ENCODE measurements at places on chromosomes 1 and 21.

DNA sequence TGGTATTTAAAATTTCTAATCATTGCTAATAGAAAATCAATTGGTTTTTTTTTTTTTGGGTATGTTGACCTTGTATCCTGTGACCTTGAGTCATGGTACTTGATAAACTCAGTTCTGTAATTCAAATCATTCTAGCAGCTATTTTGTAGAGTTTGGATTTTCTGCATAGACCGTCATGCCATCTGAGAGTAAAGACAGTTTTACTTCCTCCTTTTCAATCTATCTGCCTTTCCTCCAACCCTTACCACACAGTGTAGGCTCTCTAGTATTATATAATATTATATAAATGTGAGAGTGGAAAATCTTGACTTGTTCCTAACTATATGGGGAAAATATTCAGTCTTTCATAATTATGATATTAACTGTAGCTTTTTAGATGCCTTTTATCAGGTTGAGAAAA is 7.0 kb downstream of the TDRD5 start:
- DNase-seq: no peak

DNA sequence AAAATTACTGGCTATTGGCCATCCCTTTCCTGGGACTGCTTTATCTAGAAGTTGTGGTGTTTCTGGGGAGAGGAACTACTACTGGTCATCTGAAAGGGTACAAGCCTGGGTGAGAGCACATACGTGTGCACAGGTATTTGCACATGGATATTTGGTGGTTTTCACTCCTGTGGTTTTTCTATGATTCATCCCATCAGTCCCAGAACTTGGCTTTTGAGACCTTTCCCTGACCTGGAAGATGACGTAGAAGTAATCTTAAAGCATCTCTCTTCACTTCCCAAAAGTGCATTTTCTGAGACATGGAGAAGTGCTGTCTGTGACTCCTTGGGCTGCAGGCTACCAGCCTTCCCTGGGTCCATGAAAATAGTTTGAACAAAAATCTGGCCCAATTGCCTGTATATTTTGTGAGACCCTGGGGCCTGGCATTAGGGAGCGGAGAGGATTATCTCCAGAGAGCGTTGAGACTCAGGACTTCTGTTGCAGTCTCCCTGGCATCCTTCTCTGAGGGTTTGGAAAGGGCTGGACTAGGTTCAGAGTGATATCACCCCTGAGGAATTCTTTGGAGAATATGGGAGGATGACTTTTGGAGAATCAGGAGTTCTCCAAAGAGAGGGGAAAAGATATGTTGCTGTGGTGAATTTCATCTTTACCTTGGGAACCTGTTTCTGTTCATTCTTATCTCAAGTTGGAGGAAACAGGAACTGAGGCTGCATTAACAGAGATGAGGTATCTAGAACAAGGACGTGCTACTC is 130.8 kb downstream of the NOS1AP start:
- no peak for DNase-seq

GRCh38 chr1:153534226-153534924 is 1.4 kb downstream of the S100A6 start:
- no peak for DNase-seq

DNA sequence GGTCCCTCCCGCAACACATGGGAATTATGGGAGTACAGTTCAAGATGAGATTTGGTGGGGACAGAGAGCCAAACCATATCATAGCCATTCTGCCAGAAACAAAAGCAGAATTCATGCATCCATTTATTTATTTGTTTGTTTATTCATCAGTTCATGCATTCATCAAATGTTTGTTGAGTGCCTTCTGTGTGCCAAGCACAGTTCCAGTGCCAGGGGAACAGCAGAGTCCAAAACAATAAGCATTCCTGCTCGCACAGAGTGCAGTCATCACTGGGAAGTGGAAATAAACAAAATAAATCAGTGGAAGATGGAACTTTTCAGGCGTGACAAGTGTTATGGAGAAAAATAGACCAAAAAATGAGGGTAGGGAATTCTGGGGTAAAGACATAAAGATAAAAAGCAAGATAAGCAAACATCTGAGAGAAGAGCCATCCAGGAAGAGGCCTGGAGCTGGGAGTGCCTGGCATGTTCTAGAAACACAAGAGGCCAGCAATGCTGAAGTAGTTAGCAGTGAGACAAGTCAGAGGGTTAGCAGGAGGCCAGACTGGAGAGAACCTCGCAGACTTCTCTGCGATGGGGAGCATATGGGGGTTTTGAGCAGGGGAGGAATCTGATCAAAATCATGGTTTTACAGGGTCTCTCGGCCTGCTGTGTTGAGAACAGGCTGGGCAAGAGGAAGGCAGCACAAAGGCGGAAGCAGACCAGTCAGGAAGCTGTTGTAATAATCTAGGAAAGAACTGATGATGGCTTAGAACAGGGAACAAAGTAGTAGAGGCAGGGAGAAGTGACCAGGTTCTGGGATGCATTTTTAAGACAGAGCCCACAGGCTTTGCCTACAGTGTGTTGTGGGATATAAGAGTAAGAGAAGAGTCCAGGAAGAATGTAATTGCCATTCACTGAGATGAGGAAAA is 113.2 kb downstream of the GLUL start:
- DNase-seq: no peak

DNA sequence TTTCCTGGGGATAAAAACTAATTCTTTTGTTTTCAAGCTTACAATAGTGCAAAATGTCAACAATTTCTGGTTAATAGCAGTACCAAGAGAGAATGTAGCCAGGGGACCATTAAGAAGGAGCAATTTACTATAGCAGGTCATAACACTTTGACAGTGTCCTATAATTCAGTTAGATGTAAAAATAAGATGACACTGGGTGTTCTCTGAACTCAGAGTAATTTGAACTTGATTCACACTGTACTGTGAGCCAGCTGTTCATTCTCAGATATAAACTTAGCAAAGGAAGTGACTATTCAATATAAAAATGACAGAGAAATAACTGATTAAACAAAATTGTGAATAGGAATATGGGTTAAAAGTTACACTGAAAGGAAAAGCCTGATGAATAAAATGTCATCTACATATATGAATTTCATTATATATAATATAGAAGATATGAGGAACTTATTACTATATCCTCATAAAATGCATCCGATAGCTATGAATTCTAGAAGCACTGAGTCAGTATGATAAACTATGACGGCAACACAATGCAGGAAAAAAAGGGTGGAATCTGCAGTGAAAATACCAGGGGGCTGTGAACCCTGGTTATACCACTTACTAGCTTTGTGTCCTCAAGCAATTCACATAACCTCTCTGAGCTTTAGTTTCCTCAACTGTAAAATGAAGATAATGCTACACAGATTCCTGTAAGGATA is 135.9 kb downstream of the ACBD6 start:
- no peak for DNase-seq

GRCh38 chr1:63119575-63120155 is 202.7 kb upstream of the FOXD3 start:
- no peak for DNase-seq

- DNase-seq: no peak
Observed at GRCh38 chr1:35280006-35280405, 11.5 kb downstream of the ZMYM4 start.

GRCh38 chr1:25725482-25725881 is 74.5 kb upstream of the SELENON start:
- DNase-seq: no peak

GRCh38 chr1:67441183-67441582 is 11.0 kb upstream of the SERBP1 start:
- no peak for DNase-seq

- DNase-seq: no peak
Observed at GRCh38 chr1:205598841-205599668, 32.8 kb downstream of the ELK4 start.

DNA sequence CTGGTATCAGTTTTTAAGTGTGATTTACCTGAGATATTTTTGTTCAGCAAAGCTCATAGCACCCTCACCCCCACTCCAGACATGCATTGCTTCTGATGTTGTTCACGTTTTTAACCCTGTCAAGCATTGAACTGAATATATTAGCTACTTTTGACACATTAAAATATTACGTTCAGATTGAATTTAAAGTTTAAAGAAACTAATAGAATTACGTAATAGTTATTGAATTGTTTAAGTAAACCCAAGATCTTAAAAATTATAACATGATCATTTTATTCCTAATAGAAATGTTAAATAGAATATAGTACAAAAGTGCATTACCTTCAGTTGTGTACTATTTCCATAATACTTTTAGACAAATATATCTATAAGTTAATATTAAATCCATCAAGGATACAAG is 18.9 kb downstream of the GLRX2 start:
- DNase-seq: no peak

DNA sequence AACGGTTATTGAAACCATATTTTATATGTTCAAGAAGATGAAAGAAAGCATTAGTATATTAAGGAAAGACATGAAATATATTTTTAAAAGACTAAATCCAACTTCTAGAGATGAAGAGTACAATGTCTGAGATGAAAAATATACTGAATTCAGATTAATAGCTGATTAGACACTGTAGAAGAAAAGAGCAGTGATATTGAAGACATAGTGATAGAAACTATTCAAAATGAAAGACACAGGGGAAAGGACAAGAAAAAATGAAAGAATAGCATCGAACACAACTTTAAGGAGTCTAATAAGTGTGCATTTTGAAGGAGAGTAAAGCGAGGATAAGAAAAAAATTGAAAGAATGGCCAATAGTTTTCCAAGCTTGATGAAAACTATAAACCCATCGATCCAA is 11.2 kb upstream of the IFNAR1 start:
- no peak for DNase-seq

DNA sequence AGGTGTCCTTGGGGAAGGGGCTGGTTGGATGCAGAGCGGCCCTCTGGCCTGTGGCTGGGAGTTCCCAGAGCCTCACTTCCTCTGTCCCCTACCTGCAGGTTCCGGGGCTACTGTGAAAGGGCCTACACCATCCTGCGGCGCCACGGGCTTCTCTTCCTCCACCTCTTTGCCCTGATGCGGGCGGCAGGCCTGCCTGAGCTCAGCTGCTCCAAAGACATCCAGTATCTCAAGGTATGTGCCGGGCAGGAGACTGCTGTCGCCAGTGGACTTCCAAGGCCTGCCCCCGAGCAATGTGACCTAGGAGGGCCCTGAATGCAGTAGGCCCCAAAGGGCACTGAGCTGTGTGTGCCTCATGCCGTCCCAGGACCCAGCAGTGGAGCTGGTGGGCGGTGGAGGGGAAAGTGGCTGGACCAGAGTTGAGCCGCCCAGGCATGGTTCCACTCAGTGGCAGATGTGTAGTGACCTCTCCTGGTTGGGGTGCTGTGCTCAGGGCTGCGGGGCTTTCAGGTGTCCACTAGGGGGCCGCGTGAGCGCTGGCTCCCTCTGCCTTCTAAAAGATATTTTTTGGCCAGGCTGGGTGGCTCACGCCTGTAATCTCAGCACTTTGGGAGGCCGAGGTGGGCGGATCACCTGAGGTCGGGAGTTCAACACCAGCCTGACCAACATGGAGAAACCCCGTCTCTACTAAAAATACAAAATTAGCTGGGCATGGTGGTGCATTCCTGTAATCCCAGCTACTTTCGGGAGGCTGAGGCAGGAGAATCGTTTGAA is 73.4 kb downstream of the PIK3CD start:
- no peak for DNase-seq

- DNase-seq: no peak
Observed at GRCh38 chr1:234371414-234371813, 1.8 kb upstream of the COA6 start.

GRCh38 chr1:232108598-232108997 is 482.0 kb downstream of the DISC1 start:
- DNase-seq: no peak

DNA sequence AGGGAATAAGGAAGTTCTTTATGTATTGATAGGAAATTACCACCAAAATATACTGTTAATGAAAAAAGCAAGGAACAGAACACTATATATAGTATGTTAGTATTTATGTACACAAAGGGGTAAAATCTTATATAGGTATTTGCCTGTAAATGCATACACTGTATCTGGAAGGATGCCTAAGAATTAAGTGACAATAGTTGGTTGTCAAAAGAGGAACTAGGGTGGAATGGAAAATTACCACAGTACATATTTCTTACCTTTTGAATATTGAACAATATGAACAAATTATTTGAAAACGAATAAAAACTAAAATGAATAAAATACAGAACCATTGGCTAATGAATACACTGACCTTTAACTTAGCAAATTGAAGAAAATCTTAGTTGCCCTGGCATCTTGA is 13.6 kb downstream of the ARPC5 start:
- no peak for DNase-seq

DNA sequence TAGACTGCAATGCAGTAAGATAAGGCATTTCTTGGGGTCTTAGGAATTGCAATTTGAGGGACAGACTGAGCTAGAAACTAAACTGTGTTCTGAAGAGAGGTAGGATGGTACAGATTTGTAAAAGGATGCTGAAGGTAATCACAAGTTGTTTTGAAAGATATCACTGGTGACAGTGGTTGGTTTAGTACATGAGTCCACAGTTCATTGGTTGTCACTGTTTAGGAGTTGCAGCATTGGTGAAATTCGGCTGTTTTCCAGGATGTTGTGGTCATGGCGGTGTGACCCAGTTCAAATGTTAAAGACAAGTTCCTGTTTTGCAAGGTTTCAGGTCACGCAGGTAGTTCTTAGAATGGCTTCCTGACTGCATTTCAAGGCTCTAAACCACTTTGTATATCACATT is 292.8 kb upstream of the B3GALT2 start:
- no peak for DNase-seq

- no peak for DNase-seq
Observed at GRCh38 chr1:171799166-171799565, 17.7 kb downstream of the METTL13 start.

GRCh38 chr1:223772771-223773160 is 60.4 kb downstream of the CAPN2 start:
- DNase-seq: no peak

GRCh38 chr1:162417650-162418049 is 5.7 kb upstream of the SH2D1B start:
- no peak for DNase-seq

GRCh38 chr1:170376801-170377385 is 155.1 kb upstream of the GORAB start:
- no peak for DNase-seq

GRCh38 chr1:20381045-20381641 is 90.5 kb downstream of the VWA5B1 start:
- DNase-seq: no peak

- DNase-seq: no peak
Observed at GRCh38 chr21:35113064-35113463, 64.0 kb upstream of the RUNX1 start.

DNA sequence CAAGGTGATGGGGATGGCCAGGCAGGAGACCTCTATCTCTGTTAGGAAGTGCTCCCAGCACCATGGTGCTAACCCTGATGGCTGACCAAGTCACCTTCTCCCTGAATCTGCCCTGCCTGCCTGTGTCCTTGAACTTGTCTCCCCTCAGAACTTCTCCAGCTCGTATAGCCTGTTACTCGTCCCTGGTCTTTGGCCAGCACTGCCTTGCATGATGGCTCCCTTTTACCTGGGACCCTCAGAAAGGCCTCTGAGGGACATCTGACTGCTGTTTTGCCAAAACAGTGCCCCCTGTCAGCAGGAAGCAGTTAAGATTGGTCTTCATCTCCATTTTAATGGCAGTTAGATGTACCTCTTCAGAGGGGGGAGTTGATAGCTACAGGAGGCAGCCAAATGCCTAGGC is 148.3 kb downstream of the RHOU start:
- no peak for DNase-seq

- DNase-seq: no peak
Observed at GRCh38 chr1:109790735-109791494, 27.2 kb upstream of the EPS8L3 start.

GRCh38 chr21:32021319-32021994 is 148.6 kb downstream of the HUNK start:
- DNase-seq: no peak

GRCh38 chr1:218459878-218460711 is 115.0 kb downstream of the TGFB2 start:
- DNase-seq: no peak

Measured in RWPE2 (cell line).